Bronchial epithelial cell (primary cell): ENCODE measurements at places on chromosomes 4 and X. TPM values are rescaled to one million over a fixed set of nuclear protein-coding genes. Genes with fewer than 3 reads are reported as not detected.

GRCh38 chr4:184825896-184826690 is at the start of gene ACSL1:
Gene ACSL1 (minus strand): TSS chr4:184825968. CDS start chr4:184803514, 22,454 bp downstream.
- DNase-seq = no peak

DNA sequence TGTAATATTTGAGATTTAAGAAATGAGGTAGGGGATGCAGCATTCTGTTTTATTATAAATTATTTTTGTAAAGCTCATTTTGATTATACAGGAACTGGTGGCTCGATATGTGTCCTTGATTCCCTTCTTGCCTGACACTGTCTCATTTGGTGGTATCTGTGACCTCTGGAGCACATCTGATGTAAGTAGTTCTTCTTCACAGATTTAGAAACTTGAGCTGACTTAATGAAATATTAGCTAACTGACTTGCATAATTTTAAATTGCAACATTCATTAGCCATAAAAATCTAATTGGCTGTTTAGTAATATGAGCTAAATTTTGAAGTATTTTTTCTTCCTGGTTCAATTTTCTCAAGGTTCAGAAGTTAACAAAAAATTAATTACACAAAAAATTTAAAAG is 69.1 kb downstream of the FBXL5 start:
- no peak for DNase-seq

DNA sequence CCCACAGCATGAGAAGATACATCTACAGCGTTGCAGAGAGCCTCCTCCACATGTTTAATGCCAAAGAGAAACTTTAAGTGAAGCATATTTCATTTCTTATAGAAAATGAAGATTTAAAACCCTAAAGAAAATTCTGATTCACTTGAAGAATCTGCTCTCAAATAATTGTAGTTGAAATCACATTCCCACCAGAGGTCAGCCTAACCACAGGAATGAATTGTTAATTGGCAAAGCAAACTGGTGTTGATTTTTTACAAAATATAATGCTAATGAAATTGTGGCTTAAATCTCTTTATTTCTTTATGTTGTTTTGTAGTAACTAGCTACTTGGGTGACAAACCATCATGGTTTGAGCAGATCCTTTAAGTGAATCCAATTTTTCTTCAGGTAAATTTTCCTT is 31.1 kb upstream of the WDR17 start:
- peak; percentile 42 for DNase-seq

DNA sequence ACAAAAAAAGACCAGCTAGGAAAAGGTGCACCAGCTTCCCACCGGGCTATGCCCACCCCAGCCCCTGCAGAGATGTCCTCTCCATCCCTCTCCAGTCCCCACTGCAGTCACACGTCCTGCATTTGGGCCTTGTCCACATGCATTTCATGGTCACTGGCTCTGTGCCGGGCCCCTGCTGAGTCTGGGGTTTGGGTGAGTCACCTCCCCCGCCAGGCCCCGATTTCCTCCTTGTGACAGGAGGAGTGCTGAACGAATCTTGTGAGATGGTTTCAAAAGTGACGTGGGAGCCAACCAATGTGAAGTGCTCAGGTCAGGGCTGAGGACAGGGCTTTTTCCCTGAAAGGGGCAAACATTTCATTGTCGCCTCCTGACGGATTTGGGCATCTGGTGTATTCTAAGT is 7.1 kb downstream of the CPZ start:
- DNase-seq = no peak

GRCh38 chrX:120356084-120356483 is 5.8 kb upstream of the ATP1B4 start:
- DNase-seq = no peak

DNA sequence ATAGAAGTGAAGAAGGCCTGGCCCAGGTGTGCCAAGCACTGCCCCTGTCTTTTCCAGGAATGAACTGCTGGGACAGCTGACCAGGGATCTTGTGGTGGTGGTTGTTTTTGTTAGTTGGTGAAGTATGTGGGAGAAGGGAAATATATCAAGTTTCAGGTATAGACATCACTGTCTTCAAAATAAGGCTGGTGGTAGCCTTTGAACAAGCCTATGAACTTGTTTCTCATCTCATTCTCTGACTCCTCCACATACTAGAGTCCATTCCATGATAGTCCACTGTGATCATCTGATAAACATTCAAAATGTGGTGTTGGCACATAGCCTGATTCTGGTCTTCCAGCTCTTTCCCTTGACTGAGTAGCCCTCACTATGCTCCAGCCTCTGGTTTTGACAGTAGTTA is 303.7 kb downstream of the CAMK2D start:
- no peak for DNase-seq

DNA sequence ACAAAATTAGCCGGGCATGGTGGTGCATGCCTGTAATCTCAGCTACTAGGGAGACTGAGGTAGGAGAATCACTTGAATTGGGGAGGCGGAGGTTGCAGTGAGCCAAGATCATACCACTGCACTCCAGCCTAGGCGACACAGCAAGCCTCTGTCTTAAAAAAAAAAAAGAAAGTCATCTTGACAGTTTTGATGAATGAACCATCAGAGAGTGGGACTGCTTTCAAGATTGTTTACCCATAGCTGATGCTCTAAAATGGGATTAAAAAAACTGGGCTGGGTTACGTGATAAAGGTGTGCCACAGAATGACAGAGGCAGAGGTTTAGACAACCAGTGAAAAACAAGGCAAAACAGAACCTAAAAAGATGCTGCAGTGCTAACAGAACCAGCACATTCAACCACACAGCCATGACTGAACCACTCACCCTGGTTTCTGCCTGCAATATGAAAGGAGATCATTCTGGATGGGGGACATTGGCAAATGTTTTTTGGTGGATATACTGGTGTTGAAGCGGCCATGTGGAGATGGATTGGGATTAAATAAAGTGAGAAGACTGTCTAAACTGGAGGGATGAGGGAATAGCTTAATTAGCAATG is 22.2 kb downstream of the GPAT3 start:
- no peak for DNase-seq

- DNase-seq = peak; percentile 20
Measured at GRCh38 chr4:123096038-123096437, 173.6 kb upstream of the NUDT6 start.

DNA sequence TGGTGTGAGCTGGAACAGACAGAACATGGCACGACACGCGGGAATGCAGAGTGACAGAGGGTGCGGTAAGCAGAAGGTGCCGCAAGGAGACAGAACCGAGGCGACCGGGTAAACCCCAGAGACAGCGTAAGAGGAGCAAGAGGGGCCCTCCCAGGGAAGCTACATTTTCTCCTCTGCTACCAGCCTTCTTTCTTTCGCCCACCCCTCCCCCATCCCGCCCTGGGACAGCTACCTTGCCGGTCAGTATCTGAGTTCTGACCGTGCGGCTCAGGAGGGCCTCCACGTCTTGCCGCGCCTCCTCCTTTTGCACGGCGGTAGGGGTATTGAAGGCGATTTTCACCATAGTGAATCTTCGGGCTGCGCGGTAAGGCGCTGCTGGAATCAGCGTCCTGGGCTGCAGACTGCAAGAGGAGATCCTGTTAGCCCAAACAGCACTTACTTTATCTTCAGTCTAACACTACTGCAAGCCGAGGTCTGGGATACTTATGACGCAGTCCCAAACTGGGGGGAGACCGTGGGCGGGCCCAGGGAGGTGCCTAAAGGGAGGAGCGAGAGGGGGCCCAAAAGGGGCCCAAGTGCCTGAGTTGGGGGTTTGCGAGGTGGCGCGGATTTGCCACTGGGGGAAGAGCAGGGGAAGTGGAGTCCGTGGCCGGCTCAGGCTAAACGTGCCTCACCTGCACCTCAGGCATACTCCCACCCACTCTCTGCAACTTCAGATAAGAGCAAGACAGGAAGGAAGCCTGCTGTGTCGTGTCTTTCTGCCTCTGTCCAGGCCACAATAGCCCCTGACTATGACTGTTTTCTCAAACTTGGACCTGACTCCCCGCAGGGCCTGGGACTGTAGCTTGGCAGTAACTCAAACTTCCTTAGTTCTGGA is at the start of gene ITM2A:
ITM2A (minus strand) TSS at position 462 of the 877 bp plus-strand sequence; CDS start at position 343, 119 bp downstream.
- DNase-seq = no peak

- no peak for DNase-seq
Measured at GRCh38 chr4:161197474-161197873, 966.3 kb downstream of the FSTL5 start.

DNA sequence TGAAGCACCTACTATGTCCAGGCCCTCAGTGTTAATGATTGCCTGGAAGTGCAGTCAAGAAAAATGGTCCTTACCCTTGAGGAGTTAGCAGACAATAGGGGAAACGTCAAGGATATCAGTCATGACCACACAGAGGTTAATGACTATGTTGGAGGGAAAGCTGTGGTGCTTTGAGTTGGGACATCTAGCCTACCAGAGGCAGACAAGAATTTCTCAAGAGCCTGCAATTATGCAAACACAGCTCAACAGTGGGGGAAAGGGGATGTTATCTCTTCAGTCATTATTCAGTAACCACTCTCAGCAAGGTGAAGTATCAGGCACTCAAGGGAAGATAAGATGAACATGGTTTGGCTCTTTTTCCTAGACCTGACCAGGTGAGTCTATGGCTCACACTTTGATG is 7.0 kb upstream of the FGFBP1 start:
- no peak for DNase-seq

GRCh38 chr4:5747738-5748375 is 36.9 kb downstream of the EVC start:
- peak; percentile 86 for DNase-seq

The RAB41 gene
- not detected in 2 replicates for total RNA-seq

The BLTP1 gene
- total RNA-seq = 46.1 and 54.8 TPM in 2 replicates

The ZMYM3 gene
- 1.6 and 1.9 TPM in 2 replicates for total RNA-seq

The CXXC4 gene
- under 0.01 TPM in 1 of 2 replicates, not detected in the other for total RNA-seq
